ENCODE measurements at places on chromosomes 1 and 21. TPM values are rescaled to one million over a fixed set of nuclear protein-coding genes. Genes with fewer than 3 reads are reported as not detected.

CFAP74 gene
- total RNA-seq, result not detected

- DNase-seq, result no peak
Measured at GRCh38 chr1:30358500-30358899, 364.9 kb downstream of the MATN1 start.

GRCh38 chr21:14071902-14072734, 138.6 kb downstream of the LIPI start:
- DNase-seq, result no peak

GRCh38 chr1:180156631-180157091, 2.0 kb downstream of the QSOX1 start:
- no peak for DNase-seq

DNA sequence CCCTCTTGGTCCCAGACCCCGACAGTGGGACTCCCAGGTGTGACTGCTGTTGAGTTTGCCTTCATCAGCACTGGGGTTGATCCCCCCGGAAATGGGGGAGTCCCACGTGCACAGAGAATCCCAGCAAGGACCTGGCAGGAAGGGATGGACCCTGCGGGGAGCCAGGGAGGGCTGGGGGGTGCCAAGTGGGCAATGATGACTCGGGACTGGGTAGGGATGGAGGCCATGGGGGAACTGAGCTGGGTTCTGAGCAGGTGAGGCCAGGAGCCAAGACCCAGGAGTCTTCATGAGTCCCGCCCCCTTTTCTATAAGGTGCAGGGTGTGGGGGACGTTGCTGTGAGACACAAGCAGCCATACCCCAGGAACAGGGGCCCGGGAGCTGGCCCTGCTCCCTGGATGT, 103.8 kb downstream of the CRYAA start:
- DNase-seq, result no peak

All from activated T-helper 1 cell treated with anti-CD3 and anti-CD28 coated beads, Interleukin-12 subunit alpha, Interleukin-12 subunit beta, Interleukin-2, Interleukin-4 antibody, amounts not matched to agents 30 ng/mL and 10 ng/mL and 1 ng/mL, durations not matched to agents 14 hours and 24 hours and 36 hours (primary cell).